ENCODE measurements at places on chromosomes 4 and X. TPM values are rescaled to one million over a fixed set of nuclear protein-coding genes. Genes with fewer than 3 reads are reported as not detected.

Gene MAGEA10
- not detected for total RNA-seq

Gene ABLIM2
- 2.1 TPM for total RNA-seq

GRCh38 chr4:173319696-173320095, 14.5 kb downstream of the HMGB2 start:
- DNase-seq = no peak

DNA sequence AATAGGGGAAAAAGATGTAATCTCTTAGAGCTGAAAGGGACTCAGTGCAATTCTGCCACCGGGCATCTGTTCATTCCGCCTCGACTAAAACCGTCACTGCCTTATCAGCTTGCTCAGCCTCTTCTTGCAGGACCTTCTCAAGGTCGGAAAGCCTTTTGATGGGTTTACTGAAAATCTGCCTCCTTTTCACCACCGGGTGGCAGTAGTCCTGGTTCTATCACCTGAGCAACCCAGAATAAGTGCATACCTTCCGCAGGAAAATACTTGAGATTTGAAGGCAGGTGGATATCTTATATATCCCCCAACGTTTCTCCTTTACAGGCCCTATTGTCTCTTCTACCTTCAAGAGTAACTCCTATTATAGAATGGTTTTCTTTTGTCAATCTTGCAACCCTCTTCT, 103.4 kb upstream of the PAK3 start:
- DNase-seq = peak; percentile 2

DNA sequence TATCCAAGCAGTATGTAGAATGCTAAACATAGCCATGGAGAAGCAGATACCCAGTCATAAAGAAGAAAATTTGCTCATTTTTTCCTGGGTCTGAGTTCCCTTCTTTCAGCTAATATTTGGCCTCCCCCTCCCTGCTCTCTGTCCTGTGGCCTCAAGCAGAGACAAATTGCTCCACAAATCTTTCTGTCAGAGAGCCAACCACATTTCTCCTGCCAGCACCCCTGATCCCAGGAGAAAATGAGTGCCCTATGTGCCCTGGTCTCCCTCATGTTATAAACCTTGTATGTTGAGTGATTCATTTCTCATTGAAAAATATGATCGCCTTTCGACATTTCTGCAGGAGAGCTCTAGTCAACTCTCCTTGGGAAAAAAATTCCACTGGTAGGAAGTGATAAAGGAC, 82.0 kb downstream of the TMEM156 start:
- no peak for DNase-seq

Gene CLDN2
- 26.3 TPM for total RNA-seq

Data from Caki2 (cell line).